Fibroblast of skin of abdomen (primary cell): ENCODE measurements at places on chromosomes 13 and 19.

DNA sequence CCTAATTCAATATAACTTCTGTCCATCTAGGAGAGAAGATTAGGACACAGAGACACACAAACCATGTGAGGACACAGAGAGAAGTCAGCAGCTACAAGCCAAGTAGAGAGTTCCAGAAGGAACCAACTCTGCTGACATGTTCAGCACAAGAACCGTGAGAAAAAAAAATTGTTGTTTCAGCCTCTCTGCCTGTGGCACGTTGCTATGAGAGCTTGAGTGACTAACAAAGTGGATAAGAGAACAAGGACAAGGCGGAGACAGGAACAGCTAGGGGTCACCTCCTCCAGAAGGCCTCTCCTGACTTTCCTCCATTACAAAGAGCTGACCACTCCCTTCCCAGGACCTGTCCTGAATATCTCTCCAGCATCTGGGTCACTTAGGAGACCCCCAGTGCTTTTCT is 5.6 kb upstream of the SIGLEC12 start:
- DNase-seq: no peak

GRCh38 chr19:1627194-1627593 is 21.9 kb upstream of the UQCR11 start:
- no peak for DNase-seq

DNA sequence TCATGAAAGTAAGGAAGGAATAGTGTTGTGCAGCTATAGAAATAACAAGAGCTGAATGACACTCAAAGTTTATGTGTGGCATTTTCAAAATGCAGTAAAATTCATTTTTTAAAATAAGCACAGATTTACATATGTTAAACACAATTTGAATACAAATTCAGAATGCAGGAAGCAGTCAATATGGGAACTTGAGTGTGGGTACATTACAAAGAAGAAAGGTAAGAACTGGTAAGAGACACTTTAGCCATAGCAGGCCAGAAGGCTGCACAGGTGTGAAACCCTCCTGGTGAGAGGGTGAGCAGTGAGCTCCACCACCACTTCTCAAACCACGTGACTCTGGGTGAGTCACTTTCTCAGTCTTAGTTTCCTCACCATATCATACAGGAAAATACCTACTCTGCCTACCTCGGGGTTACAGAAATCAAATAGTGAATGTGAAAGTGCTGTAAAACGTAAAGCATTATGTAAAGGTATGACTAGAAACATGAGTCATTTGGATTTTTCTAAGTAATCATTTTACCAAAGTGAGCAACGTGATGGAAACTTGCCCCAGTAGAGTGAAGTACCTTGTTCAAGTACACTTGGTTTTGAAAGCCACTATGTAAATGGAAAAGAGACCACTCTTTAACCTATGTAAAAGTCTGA is 40.5 kb downstream of the USP12 start:
- no peak for DNase-seq

DNA sequence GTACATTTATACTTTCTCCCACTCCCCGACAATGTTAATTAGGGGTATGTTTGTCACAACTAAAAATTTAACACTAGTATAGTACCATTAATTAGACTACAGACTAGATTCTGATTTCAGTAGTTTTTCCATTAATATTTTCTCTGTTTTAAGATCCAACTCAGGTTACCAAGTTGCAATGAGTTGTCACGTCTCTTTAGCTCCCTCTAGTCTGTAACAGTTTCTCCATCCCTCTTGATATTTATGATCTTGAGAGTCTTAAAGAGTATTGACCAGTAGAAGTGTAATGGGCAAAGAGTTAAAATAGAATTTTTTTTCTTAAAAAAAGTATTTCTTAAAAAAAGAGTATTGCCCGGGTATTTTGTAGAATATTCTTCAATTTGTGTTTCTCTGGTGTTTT is 598.1 kb downstream of the TBC1D4 start:
- no peak for DNase-seq

DNA sequence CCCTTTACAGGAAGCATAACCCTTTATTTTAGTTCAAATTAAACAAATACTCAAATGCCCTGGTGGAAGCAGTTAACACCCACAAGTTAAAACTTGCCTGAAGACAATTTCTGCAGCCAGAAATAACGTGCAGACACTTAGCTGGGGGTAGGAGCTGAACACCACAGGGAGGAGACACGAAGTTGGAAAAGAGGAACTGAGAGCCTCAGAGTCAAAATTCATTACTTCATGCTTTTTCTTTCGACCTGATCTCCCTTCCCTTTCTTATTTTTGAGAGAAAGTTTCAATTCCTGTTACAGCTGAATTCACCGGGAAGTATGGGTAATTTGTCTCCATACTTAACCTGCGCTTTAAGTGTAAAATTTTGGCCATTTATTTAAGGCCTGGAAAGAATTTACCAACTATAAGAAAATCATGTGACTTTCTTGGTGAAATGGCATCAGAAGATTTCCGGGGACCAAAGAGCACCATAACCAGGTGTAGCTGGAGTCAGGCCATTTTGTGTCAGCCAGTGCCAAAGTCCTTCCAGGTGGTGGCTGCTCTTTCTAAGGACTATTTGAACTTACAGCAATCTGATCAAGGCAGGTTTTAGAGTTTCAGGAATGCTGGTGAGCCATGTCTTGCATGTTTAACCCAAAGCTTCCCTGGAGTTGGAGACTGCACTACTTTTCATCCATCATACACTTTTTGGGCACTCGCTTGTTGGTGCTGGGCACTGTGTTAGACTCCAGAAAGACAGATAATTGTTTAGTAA is 46.5 kb upstream of the RCBTB2 start:
- no peak for DNase-seq

- DNase-seq: peak; percentile 41
Measured at GRCh38 chr13:31764556-31764955, 25.2 kb downstream of the RXFP2 start.

DNA sequence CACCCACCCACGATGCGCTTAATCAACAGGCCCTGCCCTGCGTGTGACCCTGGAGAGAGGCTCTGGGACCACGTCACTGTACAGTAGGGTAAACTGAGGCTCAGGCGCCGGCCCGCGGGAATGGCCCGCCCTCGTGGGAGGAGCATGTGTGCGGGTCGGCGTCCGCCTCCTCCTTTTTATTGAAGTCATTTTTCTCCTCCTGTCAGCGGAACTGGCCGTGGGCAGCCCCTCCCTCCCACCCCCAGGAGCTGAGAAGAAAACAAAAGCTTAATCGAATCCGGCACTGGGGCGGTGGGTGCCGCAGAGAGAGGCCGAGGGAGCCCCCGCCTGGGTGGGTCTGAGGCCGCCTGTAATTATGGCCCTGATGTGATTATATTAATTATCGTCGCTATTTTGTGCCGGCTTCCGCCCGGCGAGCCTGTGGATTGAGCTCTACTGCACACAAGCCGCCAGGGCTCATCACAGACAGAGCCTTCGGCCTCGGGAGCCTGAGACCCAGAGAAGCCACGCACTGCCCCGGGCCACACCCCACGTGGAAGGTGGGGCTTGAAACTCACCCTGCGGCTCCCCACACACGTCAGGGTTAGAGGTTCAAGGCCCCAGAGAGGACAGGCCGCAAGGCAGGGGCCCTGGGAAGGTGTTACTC is 7.0 kb downstream of the C2CD4C start:
- DNase-seq: no peak

GRCh38 chr19:33175886-33176669 is 18.1 kb upstream of the LRP3 start:
- DNase-seq: peak; percentile 31

DNA sequence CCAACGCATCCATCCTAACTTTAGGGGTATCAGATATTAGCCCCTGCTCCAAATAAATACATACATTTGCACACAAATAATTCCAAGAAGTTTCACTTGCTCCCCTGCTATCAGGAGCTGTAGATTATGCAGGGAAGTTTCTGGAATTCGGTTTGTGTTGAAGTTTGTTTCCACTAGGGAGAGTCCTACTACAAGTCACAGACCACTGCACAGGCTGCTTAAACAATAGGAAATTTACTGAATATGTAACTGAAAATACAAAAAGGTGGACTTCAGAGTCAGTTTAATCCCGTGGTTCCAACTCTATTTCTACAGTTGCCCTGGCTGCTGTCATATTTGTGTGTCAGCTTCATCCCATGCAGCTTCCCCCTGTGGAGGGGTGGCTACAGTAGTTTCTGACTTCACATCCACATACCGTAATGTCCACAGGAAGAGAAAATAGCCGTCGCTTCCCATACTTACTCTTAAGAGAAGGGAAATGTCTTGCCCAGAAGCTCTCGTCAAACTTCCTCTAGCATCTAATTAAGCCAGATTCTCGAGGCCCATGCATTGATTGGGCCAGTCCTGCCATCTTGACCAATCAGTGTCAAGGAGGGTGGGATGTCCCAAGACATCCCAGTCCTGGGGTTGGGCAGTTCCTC is 286.6 kb downstream of the COG6 start:
- no peak for DNase-seq

DNA sequence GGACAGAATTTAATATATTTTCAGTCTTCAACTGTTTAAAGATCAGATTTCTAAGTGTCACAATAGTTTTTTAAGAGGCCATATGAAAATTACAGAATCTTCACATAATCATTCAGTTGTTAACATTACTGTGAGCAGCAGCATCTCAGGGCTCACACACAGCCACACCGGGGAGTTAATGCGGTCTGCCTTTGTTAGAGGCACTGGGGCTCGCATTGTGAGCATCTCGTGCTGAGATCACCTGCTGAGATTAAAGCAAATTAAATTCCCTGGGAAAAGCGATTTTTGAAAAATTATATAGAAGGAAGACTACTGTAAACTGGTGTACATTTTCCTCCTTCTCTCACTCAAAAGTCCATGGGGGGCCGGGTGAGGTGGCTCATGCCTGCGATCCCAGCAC is 16.6 kb downstream of the GPR12 start:
- no peak for DNase-seq

- DNase-seq: peak; percentile 65
Measured at GRCh38 chr19:1512671-1513498, at the start of gene ADAMTSL5. Gene ADAMTSL5 (minus strand): TSS chr19:1513019. CDS start chr19:1510943, 2,076 bp downstream.

DNA sequence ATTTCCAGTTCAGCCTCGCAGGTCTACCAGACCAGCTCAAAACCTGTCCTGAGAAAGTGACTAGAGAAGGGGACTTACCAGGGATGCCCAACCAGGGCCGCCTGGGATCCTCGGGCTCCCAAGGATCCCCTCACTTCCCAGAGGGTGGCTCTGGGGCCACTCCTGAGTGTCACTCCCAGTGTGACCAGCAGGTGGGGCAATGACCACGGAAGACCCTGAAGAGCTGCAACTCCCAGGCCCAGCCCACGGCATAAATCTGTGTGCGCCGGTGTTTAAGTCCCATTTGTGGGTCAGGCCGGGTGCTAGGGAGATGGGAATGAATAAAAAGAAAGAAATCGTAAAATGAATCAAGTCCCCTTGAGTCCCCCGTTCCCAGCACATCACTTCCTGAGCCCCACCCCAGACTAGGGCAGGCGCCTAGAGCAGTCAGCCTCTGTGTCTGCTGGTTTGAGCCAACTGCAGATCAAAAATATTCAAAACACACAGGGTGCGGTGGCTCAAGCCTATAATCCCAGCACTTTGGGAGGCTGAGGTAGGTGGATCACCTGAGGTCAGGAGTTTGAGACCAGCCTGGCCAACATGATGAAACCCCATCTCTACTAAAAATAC is 10.7 kb downstream of the PTGIR start:
- peak; percentile 77 for DNase-seq

DNA sequence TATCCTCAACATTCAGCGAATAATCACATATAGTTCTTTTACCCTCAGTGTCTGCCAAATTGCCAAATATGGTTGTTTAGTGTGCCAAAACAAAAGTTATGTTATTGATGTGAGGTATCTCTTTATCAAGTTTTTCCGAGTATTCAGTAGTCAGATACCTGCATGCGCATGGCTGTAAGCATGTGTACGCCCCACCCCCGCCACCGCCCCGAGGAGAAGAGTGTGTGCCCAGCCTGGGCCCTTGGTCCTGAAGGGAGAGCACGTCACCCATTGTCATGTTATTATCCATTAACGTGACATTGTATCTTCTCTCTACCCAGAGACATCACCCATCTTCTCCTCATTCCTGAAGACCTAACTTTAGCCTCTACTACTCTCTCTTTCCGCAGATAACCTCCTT is 147.0 kb downstream of the SHISA2 start:
- no peak for DNase-seq

GRCh38 chr13:109694972-109695371 is 91.4 kb downstream of the IRS2 start:
- no peak for DNase-seq

DNA sequence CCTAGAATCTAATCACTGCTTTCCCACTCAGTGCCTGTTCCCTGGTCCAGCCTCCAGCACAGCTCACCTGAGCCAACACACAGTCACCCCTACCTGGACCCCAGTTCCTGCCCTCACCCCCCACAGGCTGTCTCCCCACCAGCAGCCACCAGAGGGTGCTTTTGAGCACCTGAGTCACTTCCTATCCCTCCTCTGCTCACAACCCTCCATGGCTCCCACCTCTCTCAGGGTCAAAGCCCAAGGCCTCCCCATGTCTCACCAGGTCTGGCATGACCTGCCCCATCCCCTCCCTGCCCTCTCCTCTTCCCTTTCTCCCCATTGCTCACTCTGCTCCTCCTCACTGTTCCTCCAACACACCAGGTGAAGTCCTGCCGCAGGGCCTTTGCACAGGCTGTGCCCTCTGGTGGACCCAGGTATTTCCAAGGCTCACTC is 7.1 kb upstream of the DPP9 start:
- DNase-seq: no peak

GRCh38 chr19:36805364-36805763 is 32.8 kb upstream of the ZNF850 start:
- DNase-seq: no peak

DNA sequence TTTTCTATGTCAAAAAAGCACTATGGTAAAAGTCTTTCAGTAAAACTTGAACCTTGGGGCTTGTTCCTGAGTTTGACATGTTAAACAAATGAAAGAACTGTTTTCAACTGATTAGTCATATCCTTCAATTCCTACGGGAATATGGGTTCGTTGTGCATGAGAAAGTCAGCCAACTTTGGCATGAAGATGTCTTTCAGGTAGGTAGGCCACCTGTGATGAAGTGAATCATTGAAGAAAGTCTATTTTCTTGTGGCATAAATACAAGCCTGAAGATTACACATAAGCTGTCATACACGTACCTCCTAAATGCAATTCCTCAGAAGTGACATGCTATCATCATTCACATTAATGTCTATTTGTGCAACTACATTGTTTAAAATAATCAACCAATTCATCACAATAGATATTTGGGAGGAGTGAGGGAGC is 513.0 kb downstream of the IRS2 start:
- DNase-seq: peak; percentile 44

DNA sequence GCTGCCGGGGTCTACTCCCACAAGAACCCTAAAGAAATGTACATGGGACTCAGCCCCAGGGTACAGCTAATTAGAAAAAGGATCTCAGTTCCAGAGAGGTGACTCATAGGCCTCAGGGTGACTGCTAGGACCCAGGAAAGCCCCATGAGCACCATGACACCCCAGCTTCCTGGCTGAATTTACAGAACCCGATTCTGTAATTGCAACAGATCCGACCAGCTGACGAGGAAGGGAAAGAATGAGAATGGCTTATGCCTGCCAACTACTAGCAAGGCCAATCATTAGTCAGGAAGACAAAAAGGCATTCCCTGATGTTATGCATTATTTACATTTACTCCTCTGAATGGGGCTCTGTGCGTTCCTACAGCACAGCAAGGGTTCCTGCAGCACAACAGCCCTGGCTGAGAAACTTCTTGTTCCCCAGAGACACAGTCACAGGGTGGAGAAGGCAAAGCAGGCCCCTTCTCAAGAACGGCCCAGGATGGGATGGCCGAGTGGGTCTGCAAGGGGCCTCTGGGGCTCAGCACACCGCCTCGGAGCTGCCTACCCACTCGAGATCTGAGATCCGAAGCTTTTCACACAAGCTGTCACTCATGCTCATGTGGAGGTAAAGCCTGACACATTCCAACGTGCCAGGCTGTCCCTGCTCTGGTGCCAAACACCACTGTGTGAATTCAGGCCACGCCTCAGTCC is 27.2 kb downstream of the PBX4 start:
- peak; percentile 98 for DNase-seq
